ENCODE measurements at places on chromosomes 16 and 17.

- no peak for DNase-seq
Measured at GRCh38 chr17:41679740-41680425, 8.8 kb upstream of the EIF1 start.

- no peak for DNase-seq
Measured at GRCh38 chr16:75088934-75089333, 27.6 kb downstream of the LDHD start.

DNA sequence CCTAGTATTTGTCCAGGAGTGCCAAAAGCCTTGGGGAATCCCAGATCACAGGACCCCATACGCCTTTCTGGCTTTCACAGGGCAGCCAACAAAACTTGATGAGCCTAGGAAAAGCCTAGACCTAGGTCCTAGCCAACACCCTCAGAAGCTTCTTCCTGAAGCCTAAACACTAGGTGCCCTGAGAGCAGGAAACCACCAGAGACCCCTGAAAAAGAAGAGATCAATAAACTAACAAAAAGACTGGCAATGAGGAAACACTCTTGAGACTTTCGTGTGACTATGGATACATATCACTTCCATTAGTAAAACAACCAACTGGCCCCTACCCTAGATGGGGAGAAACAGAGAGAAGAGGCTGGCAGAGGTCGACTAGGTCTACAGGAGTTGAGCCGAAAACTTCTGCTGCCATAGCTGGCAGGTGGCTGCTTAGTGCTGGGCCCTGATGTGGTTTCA, 1.2 kb downstream of the ORMDL3 start:
- no peak for DNase-seq

- DNase-seq = no peak
Measured at GRCh38 chr16:12009462-12009861, 32.9 kb downstream of the SNX29 start.

DNA sequence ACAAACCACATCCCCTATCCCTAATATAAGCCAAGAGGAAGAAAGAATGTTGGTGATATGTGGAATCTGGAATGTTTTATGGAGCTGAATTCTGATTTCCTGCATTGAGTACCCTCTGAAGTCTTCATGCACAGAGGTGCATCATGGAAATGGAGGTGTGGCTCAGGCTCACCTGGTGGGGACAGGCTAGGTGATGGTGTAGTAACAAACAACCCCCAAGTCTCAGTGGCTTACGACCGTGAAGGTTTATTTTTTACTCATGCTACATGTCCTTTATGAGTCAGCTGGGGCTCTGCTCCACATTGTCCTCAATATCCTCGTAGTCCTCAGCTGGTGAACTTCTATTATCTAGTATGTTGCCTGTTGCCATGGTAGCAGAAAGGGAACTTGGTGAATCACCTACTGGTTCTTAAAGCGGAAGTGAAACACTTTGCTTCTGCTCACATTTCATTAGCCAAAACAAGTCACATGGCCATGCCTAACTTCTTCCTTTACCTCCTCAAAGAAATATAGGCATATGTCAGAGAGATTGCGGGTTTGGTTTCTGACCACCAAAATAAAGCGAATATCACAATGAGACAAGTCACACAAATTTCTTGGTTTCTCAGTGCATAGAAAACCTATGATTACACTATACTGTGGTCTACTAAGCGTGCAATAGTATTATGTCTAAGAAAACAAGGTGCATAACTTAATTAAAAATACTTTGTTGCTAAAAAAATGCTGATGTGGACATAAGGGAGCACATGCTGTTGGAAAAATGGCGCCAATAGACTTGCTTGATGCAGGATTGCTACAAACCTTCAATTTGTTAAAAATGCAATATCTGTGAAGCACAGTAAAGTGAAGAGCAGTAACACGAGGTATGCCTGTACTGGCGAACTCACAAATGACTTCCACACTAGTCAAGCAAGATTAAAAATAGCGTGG, at the start of gene PMFBP1:
TSS of gene PMFBP1 (minus strand) at position 51 of the 930 bp plus-strand sequence. CDS start 947 bp downstream, outside the sequence.
- DNase-seq = no peak

All from T47D (cell line).